ENCODE measurements at places on chromosomes 5 and 9. TPM values are rescaled to one million over a fixed set of nuclear protein-coding genes. Genes with fewer than 3 reads are reported as not detected.

- DNase-seq = no peak
Measured at GRCh38 chr9:21778304-21778703, 24.1 kb upstream of the MTAP start.

GRCh38 chr5:34977934-34978613 lies 48.7 kb downstream of the DNAJC21 start:
- DNase-seq = no peak

DNA sequence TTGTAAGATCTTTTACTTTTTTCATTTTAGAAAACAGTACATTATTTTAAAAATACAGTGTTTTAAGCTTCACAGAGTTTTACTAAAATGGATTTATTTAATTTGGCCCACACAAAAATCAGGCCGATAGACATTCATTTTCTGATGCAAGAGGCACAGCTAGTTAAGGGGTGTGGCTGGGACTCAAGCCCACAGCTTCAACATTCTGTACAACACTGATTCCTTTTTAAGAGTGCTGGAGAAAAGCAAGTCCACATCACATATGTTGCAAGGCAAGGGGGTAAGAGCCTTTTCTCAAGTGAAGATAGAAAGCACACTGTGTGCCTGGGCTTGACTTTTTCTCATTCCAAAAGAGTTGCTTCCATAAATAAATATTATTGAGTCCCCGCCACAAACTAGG lies 195.9 kb downstream of the RFK start:
- DNase-seq = no peak

ANAPC2 gene
- total RNA-seq = 116 TPM

DNA sequence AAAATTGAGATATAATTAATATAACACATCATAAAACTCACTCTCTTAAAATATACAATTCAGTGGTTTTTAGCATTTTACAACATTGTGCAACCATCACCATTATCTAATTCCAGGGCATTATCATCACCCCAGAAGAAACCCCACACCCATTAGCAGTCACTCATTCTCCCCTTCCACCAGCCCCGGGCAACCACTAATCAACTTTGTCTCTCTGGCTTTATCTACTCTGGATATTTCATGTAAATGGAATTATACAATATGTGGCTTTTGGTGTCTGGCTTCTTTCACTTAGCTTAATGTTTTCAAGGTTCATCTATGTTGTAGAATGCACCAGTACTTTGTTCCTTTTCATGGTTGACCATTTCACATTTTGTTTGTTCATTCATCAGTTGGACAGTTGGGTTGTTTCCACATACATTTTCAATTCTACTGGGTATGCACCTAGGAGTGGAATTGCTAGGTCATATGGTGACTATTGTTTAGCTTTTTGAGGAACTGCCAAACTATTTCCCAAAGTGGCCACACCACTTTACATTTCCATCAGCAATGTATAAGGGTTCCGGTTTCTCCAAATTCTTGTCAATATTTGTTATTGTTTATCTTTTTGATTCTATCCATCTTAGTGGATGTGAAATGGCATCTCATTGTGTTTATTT lies 62.4 kb downstream of the MARCHF3 start:
- DNase-seq = no peak

GRCh38 chr5:2030131-2030530 lies 147.4 kb upstream of the IRX4 start:
- no peak for DNase-seq

C9orf50 gene
- not detected for total RNA-seq

DNA sequence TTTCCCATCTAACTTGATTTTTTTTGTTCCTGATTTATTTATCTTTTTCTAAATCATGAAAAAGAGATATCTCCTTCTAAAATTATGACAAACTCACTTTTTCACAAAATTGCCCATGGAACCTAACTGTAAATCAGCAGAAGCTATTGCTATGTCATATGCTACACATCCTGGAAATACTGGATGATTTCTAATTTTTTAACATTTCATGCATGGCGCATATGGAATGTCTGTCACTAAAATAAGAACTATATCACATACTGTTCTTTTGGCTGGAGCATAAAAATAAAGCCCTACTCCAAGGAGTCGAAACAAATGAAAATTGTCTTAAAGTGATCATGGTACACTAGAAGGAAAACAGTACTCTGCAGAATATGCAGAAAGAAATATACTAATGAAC lies 60.6 kb downstream of the CAMK4 start:
- no peak for DNase-seq

DNA sequence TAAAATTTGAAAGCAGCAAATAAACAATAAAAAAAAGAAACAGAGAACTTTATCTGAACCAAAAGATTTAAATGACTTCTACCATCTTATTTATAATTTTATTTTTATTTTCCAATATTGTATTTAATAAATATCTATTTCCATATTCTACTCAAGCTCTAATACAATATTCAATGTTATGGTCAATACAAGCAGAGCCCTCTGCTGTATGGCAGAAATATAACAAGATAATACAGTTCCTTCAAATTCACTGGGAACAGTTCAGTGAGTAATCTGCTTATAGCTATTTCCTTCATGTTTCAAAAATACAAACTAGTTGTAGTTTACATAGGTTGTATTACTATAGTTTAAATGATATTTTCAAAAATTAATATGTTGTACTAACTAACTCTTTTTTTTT lies 332.7 kb downstream of the PRDM9 start:
- no peak for DNase-seq

GPX8 gene
- not detected for total RNA-seq

- DNase-seq = no peak
Measured at GRCh38 chr5:78182838-78183237, 111.7 kb downstream of the AP3B1 start.

SURF1 gene
- total RNA-seq = 54.3 TPM

MELK gene
- 0.38 TPM for total RNA-seq

- no peak for DNase-seq
Measured at GRCh38 chr5:88667496-88668201, 215.3 kb downstream of the MEF2C start.

GRCh38 chr9:36093384-36093783 lies 43.1 kb upstream of the GLIPR2 start:
- no peak for DNase-seq

- DNase-seq = no peak
Measured at GRCh38 chr5:114407783-114408182, 45.9 kb downstream of the KCNN2 start.

TRIM7 gene
- 4.2 TPM for total RNA-seq

DNA sequence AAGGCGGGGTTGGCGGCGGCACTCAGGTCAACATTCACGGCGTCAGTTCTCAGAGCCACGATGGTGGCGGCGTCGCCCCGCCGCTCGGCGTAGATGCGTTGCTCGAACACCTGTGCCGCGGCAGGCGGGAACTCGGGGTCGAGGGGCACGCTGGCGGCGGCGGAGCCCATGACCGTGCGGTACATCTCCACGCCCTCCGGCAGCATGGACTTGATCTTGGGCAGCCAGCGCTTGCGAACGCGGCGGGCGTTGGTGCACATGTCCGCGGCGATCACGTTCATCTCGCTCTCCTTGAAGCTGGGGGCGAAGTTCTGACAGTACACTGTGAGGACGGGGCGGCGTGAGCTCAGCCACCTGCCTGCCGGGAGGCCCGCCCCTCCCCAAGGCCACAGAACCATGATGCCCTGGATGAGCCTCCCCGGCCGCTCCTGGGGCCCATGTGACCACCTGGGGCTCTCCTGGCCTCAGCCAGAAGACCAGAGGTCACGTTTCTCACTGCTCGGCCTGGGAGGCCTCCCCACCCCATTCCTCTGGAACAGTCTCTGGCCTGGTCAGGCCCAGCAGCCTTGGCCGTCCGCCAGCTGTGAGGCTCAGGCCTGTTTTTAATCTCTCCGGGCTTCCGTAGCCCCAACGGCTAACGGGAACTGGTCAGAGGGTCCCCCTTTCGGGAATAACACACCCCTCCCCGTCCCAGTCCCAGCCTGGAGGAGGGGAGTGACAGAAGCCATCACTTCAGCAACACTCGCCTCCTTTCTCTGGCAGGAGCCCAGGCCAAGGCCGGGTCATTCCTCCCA lies 50.7 kb upstream of the UBAC1 start:
- no peak for DNase-seq

GRCh38 chr9:125966959-125967711 lies 220.0 kb downstream of the PBX3 start:
- no peak for DNase-seq

DNA sequence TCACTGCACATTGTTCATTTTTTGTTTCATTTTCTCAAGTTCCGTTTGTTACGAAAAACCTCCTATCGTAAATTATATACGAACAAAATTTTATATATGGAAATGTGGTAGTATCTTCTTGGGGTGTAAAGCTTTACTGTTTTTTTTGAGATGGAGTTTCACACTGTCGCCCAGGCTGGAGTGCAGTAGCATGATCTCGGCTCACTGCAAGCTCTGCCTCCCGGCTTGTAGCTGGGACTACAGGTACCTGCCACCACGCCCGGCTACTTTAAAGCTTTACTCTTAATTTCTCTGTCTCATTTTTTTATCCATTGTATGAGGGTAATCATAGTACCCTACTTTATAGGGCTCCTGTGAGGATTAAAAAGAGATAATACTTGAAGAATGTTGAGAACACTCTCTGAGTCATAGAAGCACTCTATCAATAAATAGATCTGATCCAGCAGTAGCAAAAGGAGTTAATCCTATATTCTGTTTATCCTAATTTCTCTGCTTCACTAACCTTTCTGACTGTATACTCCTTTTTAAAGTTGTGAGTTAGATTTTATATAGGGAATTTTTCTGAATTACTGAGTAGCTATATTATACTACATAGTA lies 5.6 kb upstream of the LRRC70 start:
- DNase-seq = no peak

GRCh38 chr5:96816411-96816939 lies 8.7 kb upstream of the ERAP1 start:
- DNase-seq = peak; percentile 87

Data from CD4-positive, alpha-beta memory T cell (primary cell).